ENCODE measurements at places on chromosomes 5 and 9. TPM values are rescaled to one million over a fixed set of nuclear protein-coding genes. Genes with fewer than 3 reads are reported as not detected.

Gene DMRT3
- polyA plus RNA-seq, result not detected

Gene NACC2
- polyA plus RNA-seq, result 1.7 TPM

Gene PLEKHG4B
- polyA plus RNA-seq, result 0.32 TPM

Gene PCDHA8
- polyA plus RNA-seq, result 1.4 TPM

Gene LMX1B
- not detected for polyA plus RNA-seq
